H1 (cell line): ENCODE measurements at places on chromosomes 11 and 22.

- H3K27ac ChIP-seq = no peak overlapping the region
- H3K4me3 ChIP-seq = no peak overlapping the region
- H3K27me3 ChIP-seq = no peaks in the 10 kb centered on the region
- no peak for DNase-seq
- peaks cover 3% of the 10 kb centered on the region for H3K4me1 ChIP-seq
- no peaks in the 10 kb centered on the region for H3K36me3 ChIP-seq
Observed at GRCh38 chr11:9862981-9863380, 199.1 kb downstream of the SWAP70 start.

DNA sequence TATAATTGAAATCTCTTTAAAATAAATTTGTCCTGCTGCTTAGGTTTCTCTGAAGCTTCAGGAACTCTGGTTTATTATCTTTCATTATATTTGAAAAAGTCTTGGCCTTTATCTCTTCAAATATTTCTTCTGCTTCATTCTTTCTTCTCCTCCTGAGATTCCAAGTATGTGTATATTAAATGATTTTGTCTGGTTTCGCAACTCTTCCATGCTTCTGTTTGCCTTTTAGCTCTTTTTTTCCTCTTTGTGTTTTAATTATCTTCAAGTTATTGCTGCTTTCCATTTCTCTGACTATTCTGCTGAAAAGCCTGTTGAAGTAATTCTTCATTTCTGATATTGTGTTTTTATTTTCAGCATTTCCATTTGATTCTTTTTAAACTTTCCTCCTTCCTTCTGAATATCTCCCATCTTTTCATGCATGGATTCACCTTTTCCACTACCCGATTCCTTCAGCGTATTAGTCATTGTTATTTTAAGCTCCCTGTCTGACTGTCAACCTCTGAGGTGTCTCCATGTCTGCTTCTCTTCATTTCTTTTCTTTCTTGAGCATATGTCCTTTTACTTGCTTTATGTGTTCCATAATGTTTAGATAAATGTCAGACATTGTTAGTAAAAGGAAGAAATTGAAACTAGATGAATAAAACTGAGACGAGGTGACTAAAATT lies 46.6 kb upstream of the CTSC start:
- no peak for DNase-seq
- no peaks in the 10 kb centered on the region for H3K27me3 ChIP-seq
- H3K4me1 ChIP-seq = no peaks in the 10 kb centered on the region
- H3K36me3 ChIP-seq = no peaks in the 10 kb centered on the region
- H3K4me3 ChIP-seq = no peak overlapping the region

- no peak for DNase-seq
- no peaks in the 10 kb centered on the region for H3K4me1 ChIP-seq
- H3K36me3 ChIP-seq = no peaks in the 10 kb centered on the region
- no peaks in the 10 kb centered on the region for H3K27me3 ChIP-seq
- H3K4me3 ChIP-seq = no peak overlapping the region
- no peak overlapping the region for H3K27ac ChIP-seq
Observed at GRCh38 chr11:84990141-84990540, 637.0 kb downstream of the DLG2 start.

- DNase-seq = no peak
- H3K27me3 ChIP-seq = no peaks in the 10 kb centered on the region; the same call in 1 of the 2 replicates
- no peaks in the 10 kb centered on the region for H3K36me3 ChIP-seq
- H3K27ac ChIP-seq = no peak overlapping the region
Observed at GRCh38 chr11:11397036-11397415, 44.0 kb upstream of the CSNK2A3 start.

DNA sequence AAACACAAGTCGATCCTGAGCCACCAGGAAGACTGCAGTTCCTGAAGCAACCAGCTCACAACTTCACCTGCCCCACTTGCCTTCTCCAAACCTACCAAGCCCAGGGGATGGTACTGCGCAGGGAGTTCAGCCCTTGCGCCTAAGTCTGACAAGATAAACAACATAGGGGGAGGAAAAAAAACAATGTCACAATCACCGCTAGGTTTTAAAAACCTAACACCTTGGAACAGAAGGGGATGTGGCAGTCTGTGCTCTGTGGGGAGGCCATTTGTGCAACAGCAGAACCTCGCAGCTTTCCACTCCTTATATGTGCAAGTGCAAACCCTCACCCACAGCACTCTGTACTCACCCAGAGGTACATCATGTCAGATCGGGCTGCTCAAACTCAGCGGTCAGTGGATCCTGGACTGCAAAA lies 134.2 kb downstream of the RBFOX2 start:
- H3K4me3 ChIP-seq = no peak overlapping the region
- H3K27me3 ChIP-seq = no peaks in the 10 kb centered on the region
- no peaks in the 10 kb centered on the region for H3K36me3 ChIP-seq
- no peak for DNase-seq

GRCh38 chr11:128453444-128454336 lies 133.7 kb downstream of the ETS1 start:
- no peak for DNase-seq
- no peak overlapping the region for H3K27ac ChIP-seq
- H3K36me3 ChIP-seq = peaks cover 3% of the 10 kb centered on the region; the same call in 1 of the 2 replicates
- H3K4me3 ChIP-seq = no peak overlapping the region

DNA sequence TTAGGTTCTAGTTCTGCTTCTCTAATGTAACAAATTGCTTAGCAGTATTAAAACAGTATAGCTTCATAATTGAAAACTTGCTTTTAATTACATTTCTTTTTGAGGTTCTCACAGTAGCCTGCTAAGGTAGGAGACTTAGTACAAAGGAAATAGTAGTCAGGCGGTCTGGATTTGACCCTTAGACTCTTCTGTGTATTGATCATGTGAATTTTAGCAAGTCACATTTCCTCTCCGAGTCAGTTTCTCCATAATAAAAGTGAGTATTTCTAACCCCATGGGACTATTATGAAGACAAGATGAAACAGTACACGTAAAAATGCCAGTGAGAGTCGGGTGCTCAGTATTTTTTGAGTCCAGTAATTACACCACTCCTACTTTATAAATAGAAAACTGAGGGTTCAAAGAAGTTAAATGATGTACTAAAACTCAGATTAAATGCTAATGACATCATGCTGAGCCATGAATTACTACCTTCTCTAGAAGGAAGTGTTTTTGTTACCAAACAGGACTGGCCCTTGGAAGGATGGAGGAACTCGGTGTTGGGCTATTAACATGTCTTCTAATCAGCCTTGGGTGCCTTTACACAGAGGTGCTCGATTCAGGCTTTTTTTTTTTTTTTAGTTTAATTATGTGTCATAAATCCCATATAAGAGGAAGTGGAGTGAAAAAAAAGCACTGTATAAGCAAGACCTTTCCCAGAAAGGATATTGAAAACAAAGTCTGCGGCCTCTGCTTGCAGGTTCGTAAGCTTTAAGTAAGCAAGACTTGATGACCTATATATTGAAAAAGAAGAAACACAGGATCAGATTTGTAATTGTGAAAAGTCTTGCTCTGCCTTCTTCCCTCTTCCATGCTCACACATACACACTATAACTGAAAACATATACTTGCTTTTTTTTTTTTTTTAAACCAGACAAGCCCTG lies 109.0 kb downstream of the EMSY start:
- no peaks in the 10 kb centered on the region for H3K4me1 ChIP-seq
- H3K36me3 ChIP-seq = peaks cover 28% of the 10 kb centered on the region
- H3K27ac ChIP-seq = no peak overlapping the region
- H3K27me3 ChIP-seq = no peaks in the 10 kb centered on the region
